ENCODE measurements at places on chromosomes 5 and 9.

- H3K4me3 ChIP-seq, result no peak overlapping the region
- peaks cover 5% of the 10 kb centered on the region for H3K4me1 ChIP-seq
- no peaks in the 10 kb centered on the region for H3K36me3 ChIP-seq
Measured at GRCh38 chr5:39946356-39947045, 521.7 kb upstream of the DAB2 start.

DNA sequence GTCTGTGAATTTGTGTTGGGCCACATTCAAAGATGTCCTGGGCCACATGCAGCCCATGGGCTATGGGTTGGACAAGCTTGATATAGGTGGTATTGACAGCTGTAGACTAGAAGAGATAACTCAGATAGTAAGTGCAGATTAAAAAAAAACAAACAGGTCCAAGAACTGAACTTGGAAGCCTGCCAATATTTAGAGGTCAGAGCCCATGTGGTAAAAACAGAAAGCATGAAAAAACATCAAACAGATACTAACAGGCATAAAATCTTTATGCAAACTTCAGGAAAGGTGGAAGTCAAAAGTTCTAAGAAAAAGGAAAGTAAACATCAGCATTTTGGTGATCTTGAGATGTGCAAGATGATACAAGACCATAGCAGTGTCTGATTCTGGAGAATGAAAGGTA, 155.1 kb upstream of the NR4A3 start:
- H3K36me3 ChIP-seq, result no peaks in the 10 kb centered on the region
- H3K4me3 ChIP-seq, result no peak overlapping the region
- H3K27ac ChIP-seq, result no peak overlapping the region
- no peak for ATAC-seq
- peaks cover 5% of the 10 kb centered on the region for H3K4me1 ChIP-seq
- H3K27me3 ChIP-seq, result peaks cover 17% of the 10 kb centered on the region

- ATAC-seq, result no peak
- H3K27ac ChIP-seq, result no peak overlapping the region
- peaks cover 5% of the 10 kb centered on the region for H3K4me1 ChIP-seq
Measured at GRCh38 chr9:134275375-134275774, 50.9 kb upstream of the RXRA start.

- no peaks in the 10 kb centered on the region for H3K36me3 ChIP-seq
- H3K27ac ChIP-seq, result peak within 1 kb of the TSS; percentile 81
- no peaks in the 10 kb centered on the region for H3K27me3 ChIP-seq
- peaks cover 20% of the 10 kb centered on the region for H3K4me1 ChIP-seq
Measured at GRCh38 chr9:123268465-123269259, at the start of gene STRBP. TSS of gene STRBP (minus strand) at chr9:123268586. CDS start at chr9:123184134, 84,452 bp downstream.

GRCh38 chr9:111423389-111423788, 60.8 kb downstream of the ECPAS start:
- H3K4me3 ChIP-seq, result no peak overlapping the region
- H3K36me3 ChIP-seq, result peaks cover 97% of the 10 kb centered on the region
- peak overlapping the region; percentile 34 for H3K27ac ChIP-seq
- no peaks in the 10 kb centered on the region for H3K4me1 ChIP-seq

- peaks cover 23% of the 10 kb centered on the region for H3K27me3 ChIP-seq
- no peaks in the 10 kb centered on the region for H3K4me1 ChIP-seq
- ATAC-seq, result no peak
- no peaks in the 10 kb centered on the region for H3K36me3 ChIP-seq
Measured at GRCh38 chr5:154999865-155000264, 13.7 kb upstream of the KIF4B start.

GRCh38 chr5:42798284-42799240, 13.1 kb downstream of the SELENOP start:
- H3K4me1 ChIP-seq, result no peaks in the 10 kb centered on the region
- H3K36me3 ChIP-seq, result peaks cover 13% of the 10 kb centered on the region

GRCh38 chr5:159339460-159339859, 9.2 kb upstream of the IL12B start:
- H3K27ac ChIP-seq, result no peak overlapping the region
- no peaks in the 10 kb centered on the region for H3K36me3 ChIP-seq
- no peaks in the 10 kb centered on the region for H3K27me3 ChIP-seq
- H3K4me3 ChIP-seq, result no peak overlapping the region
- peaks cover 47% of the 10 kb centered on the region for H3K4me1 ChIP-seq

GRCh38 chr9:128117613-128118471, 9.7 kb downstream of the PTGES2 start:
- H3K4me1 ChIP-seq, result peaks cover 5% of the 10 kb centered on the region
- no peaks in the 10 kb centered on the region for H3K27me3 ChIP-seq
- ATAC-seq, result peak; percentile 85
- H3K36me3 ChIP-seq, result peaks cover 14% of the 10 kb centered on the region

GRCh38 chr5:149611326-149611725, 30.0 kb downstream of the ARHGEF37 start:
- peaks cover 4% of the 10 kb centered on the region for H3K4me1 ChIP-seq
- ATAC-seq, result no peak
- no peak overlapping the region for H3K4me3 ChIP-seq
- H3K27me3 ChIP-seq, result no peaks in the 10 kb centered on the region
- H3K27ac ChIP-seq, result no peak overlapping the region

- ATAC-seq, result no peak
- H3K4me3 ChIP-seq, result no peak overlapping the region
- no peak overlapping the region for H3K27ac ChIP-seq
- peaks cover 11% of the 10 kb centered on the region for H3K27me3 ChIP-seq
Measured at GRCh38 chr5:44770780-44771717, 37.7 kb upstream of the MRPS30 start.

- ATAC-seq, result peak; percentile 40
- H3K27me3 ChIP-seq, result no peaks in the 10 kb centered on the region
- H3K27ac ChIP-seq, result peak overlapping the region; percentile 99
- H3K4me3 ChIP-seq, result peak overlapping the region; percentile 94
Measured at GRCh38 chr5:123512611-123513461, 859 bp downstream of the CSNK1G3 start.

All from activated T-helper 17 cell treated with anti-CD3 and anti-CD28 coated beads, Interleukin-2, amount 50 U/mL, for 72 hours (primary cell).